KG1 (cell line): ENCODE measurements at places on chromosomes 6 and 20.

GRCh38 chr20:1185316-1185741 lies 548 bp upstream of the TMEM74B start:
- DNase-seq = no peak

DNA sequence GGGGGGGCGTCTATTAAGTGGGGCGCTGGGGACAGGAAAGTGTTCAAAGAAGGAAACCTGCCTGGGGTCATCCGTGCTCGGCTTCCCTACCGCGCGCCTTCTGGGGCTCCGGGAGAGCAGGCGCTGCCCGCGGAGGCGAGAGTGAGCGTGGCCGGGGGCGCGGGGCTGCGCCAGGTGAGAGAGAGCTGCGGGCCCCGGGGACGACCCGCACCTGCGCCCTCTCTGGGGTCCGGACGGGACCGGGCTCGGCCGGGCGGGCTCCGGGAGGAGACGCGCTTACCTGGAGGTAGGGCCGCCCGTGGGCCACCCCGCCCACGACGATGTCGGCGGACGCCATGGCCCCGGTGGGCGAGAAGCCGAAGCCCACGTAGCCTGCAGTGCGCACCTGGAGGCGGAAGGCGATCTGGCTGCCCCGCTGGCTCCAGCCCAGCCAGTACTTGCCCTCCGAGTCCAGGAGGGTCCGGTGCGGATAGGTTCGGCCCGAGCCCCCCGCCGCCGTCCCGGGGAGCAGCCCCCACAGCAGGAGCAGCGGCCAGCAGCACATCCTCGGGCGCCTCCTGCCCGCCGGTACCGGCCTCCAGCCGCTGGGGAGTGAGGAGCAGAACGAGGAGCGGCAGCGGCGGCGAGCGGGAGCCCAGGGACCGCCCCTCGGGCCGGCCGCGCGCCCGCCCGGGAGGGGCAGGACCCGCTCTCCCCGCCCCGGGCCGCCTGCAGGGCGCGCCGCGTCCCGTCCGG lies at the start of gene MOXD1:
Gene MOXD1 (minus strand): TSS at position 593 of the 735 bp plus-strand sequence. CDS start 49 bp downstream, at position 544.
- no peak for DNase-seq

GRCh38 chr6:105397987-105398386 lies 4.9 kb downstream of the PREP start:
- no peak for DNase-seq

- DNase-seq = no peak
Observed at GRCh38 chr6:139605350-139605749, 230.9 kb upstream of the CITED2 start.

DNA sequence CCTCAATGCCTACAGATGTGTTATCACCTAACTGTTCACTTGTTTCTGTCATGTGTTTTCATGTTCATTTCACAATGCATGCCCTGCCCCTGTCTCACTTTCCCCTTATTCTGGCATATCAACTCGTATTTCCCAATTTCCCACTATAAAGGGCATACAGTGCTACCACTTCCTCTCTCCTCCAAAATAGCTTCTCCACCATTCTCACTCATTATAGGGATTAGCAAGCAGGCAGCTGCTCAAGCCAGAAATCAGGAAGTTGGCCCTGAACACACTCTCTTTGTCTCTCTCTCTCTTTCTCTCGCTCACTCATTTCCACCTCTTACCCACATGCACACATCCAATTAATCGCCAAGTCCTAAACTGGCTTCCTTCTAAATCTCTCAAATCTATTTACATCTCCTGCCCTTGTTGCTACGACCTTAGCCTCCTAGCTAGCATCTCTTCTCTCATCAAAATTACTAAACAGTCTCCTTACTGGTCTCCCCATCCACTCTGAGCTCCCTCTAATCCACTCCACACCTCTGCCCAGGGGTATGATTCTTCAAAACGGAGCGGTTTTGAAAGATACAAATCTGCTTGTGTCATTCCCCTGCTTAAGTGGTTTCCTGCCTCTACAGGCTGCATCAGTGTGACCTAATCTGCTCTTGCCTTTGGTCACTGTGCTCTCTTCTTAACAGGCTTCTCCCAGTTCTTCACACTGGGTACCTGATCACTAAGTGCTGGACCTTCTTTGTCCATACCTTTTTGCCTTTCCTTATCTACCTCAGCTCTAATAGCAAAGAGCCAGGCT lies 196.2 kb downstream of the BTBD9 start:
- peak; percentile 56 for DNase-seq

DNA sequence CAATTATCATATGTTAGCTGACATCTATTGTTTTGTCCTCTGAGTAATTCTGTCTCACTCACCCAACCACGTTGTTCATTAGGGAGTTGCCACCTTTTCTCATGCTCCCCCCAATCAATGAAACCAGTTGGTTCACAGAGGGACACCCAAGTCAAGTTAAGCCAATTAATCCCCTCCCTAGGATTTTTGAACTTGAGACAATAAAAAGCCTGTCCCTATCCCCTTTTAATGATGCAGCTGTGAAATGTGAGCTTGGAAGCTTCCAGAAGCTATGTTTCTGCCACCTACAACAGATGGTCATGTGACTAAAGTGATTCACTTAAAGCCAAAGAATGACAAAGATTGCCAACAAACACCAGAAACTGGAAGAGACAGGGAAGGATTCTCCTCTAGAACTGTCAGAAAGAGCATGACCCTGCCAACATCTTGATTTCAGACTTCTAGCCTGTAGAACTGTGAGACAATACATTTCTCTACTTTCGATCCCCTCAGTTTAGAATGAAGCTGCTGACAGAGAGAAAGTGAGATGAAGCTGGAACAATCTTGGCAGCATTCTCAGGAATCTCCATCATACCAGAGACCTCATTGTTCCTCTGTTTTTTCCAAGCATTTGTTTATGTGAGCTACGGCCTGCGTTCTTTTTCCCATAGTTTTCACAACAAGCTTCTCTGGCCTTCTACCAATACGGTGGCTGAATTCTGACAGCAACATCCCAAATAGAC lies 57.8 kb upstream of the TPD52L1 start:
- DNase-seq = no peak

GRCh38 chr6:149450679-149451375 lies 34.0 kb downstream of the ZC3H12D start:
- no peak for DNase-seq

DNA sequence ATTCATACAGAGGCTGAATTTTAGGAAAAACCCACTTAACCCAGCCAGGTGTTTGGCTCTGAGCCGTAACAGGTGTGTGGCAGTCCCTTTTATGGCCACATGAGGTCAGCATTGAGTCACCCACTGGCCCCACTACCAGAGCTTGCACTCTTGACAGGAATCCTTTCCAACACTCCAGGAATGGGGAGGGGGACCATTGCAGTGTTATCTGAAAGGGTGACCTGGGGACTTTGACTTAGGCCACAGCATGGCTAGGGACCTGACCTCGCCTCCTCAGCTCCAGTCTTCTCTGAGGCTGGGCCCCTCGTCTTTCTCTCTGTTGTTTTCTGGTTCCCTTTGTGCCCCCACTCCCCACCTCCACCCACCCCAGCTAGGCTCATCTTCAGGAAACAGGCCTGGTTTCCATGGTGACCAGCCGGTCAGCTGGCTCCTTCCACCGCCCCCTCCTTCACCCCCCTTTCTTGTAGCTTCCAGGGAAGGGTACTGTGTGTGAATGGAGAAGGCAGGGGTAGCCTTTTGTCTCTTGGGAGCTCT lies 2.1 kb upstream of the TMEM151B start:
- DNase-seq = peak; percentile 33

- DNase-seq = no peak
Observed at GRCh38 chr6:74969591-74970267, 236.1 kb downstream of the COL12A1 start.

DNA sequence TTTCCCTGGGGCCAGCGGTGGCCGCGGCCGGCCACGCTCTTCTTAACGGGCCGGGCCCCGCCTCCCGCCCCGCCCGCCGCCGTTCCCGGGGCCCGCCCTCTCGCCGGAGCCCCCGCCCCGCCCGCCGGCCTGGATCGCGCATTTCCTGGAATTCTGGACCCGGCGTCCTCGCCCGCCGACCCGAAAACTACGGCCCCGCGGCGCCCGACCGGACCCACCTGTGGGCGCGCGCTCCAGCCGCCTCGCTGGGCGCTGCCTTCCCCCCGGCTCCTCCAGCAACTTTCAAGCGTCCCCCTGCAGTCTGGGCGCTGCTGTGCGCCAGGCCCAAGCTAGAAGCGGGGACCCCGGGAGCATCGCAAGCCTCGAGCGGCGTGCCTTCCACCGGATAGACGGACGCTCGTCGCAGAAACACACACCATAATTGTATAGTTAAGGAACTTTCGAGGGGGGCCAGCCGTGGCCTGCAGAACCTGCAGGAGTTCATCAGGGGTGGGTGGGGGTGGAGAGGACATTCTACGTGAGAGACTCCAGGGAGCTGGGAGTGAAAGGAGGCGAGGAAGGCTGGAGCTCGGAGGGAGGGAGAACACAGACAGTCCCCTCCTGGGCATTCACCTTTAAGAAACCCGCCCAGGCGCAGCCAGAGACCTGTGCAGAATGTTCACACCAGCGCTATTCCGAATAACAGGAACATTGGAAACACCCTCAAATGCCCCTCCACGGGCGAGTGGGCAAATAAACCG lies at the start of gene ADA:
Gene ADA (minus strand): TSS at position 16 of the 740 bp plus-strand sequence. CDS start 92 bp downstream, outside the sequence.
- no peak for DNase-seq

DNA sequence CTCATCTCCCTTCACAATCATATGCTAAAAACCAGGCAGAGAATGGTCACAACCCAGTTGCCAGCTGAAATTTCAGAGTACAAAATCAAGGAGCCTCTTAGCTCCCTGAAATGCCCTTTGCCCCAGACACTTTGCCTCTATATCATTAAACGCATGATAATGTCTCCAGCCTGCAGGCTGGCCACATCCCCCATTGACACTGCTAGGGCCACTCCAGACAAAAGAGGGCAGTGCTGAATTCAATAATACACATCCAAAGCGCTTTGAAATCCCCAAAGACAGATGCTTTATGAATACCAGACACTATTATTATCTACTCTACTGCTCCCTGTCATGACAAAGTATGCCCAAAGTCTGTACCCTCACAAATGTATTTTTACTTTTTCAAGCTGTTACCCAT lies 348.3 kb upstream of the POU3F2 start:
- no peak for DNase-seq

DNA sequence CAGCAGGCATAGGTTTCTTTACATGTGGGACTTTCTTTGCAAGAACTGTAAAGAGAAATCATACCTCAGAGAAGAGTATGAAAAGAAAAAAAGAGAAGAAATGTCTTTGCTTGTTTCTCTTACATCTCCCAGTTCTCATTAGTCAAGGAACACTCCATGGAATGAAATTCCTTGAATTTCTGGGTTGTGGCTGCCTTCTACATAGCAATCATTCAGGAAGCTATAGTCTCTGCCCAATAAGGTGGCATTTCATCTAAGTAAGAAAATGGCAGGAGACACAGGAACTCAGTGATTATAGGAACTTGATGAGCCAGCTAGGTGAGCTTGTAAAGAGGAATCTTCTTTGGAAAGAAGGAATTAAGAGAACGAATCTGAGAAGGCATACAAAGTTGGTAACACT lies 197.0 kb upstream of the FKBP1C start:
- no peak for DNase-seq

GRCh38 chr6:126524811-126525326 lies 185.0 kb downstream of the CENPW start:
- no peak for DNase-seq

DNA sequence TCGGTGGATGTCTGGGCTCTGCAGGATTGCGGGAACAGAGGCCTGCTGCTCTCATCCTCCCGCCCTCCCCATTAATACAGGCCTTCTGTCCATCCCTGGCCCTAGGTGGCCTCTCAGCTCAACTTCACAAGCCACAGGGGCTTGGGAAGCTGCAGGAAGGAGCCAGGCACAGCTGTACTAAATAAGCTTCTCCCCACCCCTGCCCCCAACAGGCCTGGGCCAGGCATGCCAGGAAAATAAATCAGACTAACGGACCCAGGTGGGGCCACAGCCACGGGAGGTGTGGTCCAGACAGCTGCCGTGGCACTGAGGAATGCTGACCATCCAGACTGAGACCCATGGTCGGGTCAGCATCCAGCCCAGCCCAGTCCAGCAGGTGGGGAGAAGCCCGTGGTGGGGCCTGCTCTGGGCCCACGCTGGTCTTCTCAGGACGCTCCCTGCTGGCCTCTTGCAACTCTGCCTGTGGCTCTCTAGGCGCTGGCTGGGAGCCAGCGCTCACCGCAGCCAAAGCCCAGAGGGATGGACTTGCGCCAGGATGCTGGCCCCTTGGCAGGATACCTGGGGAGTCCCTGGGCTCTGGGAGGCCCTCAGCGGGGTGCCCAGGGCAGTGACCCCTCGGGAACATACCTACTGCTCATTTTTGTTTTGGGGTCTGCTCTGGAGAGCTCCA lies 8.6 kb upstream of the YTHDF1 start:
- peak; percentile 4 for DNase-seq

GRCh38 chr20:57650266-57650665 lies 30.0 kb upstream of the ZBP1 start:
- no peak for DNase-seq

DNA sequence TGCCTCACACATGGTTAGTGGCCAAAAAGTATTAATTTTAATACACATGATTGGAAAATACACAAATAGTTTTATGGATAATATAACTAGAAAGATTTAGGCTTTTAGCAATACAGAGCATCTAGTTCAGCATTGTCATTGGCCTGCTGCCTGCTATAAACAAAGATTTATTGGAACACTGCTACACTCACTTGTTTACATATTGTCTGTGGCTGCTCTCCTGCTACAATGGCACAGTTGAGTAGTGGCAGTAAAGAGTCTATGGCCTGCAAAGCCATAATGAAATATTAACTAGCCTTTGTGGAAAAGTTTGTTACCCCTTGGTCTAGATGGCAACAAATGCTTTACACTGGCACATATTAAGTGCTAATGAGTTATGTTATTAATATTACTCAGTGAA lies 37.8 kb downstream of the ZNF451 start:
- no peak for DNase-seq

DNA sequence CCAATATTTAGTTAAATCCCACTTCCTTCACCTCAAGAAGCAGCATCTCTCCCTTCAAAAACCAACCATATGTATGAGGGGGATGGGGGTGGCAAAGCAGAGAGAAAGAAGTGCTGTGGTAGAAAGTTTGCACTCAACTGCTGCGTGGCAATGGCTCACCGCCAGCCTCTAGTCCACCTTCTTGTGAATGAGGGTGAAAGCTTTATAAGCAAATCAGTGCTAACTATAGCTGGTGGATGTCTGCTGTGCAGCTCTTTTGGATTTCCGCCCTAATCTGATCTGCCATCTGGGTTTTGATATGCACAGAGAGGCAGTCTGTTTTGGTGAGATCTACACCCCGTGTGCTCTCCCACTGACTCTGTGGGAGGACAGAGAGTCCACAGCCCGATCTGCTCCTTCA lies 281.2 kb upstream of the SUPT3H start:
- no peak for DNase-seq

DNA sequence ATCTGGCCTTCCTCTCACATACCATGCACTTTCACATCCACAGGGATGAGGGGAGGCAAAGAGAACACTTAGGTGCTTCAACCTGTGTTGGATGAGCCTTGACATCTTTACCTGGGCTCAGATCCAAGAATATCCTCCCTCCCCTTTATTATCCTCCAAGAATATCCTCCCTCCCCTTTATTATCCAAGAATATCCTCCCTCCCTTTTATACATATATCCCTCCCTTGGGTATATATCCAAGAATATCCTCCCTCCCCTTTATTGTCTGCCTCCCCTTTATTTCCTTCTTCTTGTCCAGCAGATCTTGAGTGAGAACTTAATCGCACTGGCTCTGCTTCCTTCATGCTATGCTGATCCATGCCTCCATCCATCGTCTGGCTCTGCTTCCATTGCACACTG lies 30.3 kb downstream of the LAMA4 start:
- no peak for DNase-seq
